ENCODE measurements at places on chromosomes 5 and 9. TPM values are rescaled to one million over a fixed set of nuclear protein-coding genes. Genes with fewer than 3 reads are reported as not detected.

The ZFYVE16 gene
- total RNA-seq: 26.5 TPM

The CDH9 gene
- total RNA-seq: 0.18 TPM

The RNF183 gene
- total RNA-seq: not detected

The BSPRY gene
- total RNA-seq: not detected

Data from smooth muscle cell of bladder (primary cell).